Central memory CD8-positive, alpha-beta T cell (primary cell): ENCODE measurements at places on chromosomes 6 and 20.

GRCh38 chr6:70811788-70812187 is 144.1 kb downstream of the SMAP1 start:
- DNase-seq, result no peak

DNA sequence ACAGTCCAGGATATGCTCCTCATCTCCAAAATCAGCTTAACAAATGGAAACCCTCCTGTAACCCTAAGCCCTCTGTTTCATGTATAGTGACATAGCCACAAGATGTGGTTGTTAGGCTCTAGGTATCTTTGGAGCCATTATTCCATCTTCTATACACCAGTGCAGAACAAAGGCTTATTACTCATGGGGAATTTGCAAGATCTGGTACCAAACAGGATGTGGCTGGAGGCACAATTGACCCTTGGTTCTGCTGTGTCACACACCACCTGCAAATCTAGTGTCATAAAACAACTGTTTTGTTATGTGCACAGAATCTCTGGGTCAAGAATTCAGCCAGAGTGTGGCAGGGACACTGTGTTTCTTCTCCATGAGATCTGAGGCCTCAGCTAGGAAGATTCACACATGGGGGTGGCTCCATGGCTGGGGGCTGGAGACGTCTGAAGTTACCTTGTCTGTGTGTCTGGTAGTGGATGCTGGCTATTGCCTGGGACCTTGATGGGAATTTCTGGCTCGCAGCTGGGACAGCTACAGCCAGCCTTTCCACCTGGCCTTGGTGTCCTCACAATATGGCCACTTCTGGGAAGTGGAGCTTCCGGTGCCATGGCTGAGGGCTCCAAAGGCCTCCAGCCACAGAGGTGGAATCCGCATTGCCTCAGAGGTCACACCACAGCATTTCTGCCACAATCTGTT is 369.9 kb downstream of the CDH26 start:
- DNase-seq, result no peak

- peak; percentile 28 for DNase-seq
These were observed 42.8 kb upstream of the HFE start for GRCh38 chr6:26044140-26045064.

DNA sequence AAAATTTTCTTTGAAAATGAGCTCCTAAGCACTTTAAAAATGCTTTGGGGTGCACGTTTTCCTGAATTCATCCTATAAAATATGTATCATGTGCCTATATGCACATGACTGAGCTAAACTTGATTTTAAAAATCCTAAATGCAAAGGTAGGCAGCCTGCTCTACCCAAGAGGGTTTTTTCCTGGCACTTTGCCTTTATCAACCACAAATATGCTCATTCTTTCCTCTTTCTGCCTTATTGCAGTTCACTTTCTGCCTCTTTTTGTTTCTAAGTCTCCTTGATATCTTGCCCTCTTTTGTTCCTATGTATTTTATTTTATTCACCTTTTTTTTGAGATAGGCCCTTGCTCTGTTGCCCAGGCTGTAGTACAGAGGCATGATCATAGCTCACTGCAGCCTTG is 229.3 kb downstream of the GRM1 start:
- no peak for DNase-seq
